ENCODE measurements at places on chromosomes 16 and 17.

GRCh38 chr16:75317532-75317931, 66.1 kb upstream of the BCAR1 start:
- no peak for DNase-seq

- DNase-seq: no peak
These were observed 8.7 kb downstream of the DLX4 start for GRCh38 chr17:49977463-49978389.

GRCh38 chr16:228151-228851, 948 bp downstream of the LUC7L start:
- DNase-seq: no peak

- DNase-seq: no peak
These were observed 42.2 kb downstream of the PAFAH1B1 start for GRCh38 chr17:2635675-2636074.

DNA sequence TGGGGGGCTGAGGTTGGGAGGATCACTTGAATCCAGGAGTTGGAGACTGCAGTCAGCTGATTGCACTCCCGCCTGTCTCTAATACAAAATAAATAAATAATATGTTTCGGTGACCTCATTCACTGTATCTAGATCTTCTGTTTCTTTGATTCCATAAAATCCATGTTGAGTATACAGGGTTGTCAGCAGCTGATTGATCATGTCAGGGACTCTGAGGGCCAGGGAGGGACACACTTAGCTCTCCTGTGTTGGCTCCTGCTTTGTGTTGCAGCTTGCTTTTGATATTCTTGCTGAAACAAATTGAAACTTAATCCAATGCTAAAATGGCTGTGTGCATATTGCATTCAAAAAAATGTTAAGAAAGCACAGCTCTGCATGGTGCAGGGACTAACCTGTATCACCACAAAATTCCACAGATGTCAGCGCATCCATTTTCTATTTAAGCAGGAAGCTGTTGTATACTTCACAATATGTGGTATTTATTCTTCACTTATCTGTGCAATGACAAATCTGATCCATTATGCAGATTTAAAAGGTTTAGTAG, 454.5 kb downstream of the CDH11 start:
- DNase-seq: no peak

GRCh38 chr17:15350777-15351477, 9.5 kb upstream of the TEKT3 start:
- DNase-seq: no peak

DNA sequence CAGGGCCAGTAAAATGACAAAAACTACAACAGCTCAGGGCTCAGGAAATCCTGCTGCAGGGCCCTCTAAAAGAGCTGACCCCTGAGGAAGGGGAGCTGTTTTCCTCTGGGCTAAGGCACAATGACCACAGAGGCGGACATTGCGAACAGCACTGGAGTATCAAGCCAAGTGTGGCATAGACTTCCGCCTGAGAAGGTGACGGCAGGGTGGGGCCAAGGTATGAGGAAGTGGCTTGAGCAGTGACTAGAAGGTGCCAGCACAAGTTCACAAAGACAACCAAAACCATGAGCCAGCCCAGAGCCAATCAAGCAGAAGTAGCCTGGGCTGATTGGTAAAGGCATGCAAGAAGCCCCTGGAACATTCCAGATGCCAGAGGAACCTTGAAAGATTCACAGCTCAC, 13.9 kb downstream of the ERN2 start:
- no peak for DNase-seq

GRCh38 chr17:78041386-78042179, 83.1 kb downstream of the TNRC6C start:
- DNase-seq: no peak

- no peak for DNase-seq
These were observed 14.5 kb downstream of the TEX14 start for GRCh38 chr17:58677194-58677880.

- DNase-seq: no peak
These were observed 706 bp downstream of the HLF start for GRCh38 chr17:55265311-55266021.

GRCh38 chr17:36496018-36496789, 9.7 kb downstream of the ZNHIT3 start:
- peak; percentile 68 for DNase-seq

- DNase-seq: peak; percentile 69
These were observed 101.1 kb downstream of the MSI2 start for GRCh38 chr17:57357392-57357784.

DNA sequence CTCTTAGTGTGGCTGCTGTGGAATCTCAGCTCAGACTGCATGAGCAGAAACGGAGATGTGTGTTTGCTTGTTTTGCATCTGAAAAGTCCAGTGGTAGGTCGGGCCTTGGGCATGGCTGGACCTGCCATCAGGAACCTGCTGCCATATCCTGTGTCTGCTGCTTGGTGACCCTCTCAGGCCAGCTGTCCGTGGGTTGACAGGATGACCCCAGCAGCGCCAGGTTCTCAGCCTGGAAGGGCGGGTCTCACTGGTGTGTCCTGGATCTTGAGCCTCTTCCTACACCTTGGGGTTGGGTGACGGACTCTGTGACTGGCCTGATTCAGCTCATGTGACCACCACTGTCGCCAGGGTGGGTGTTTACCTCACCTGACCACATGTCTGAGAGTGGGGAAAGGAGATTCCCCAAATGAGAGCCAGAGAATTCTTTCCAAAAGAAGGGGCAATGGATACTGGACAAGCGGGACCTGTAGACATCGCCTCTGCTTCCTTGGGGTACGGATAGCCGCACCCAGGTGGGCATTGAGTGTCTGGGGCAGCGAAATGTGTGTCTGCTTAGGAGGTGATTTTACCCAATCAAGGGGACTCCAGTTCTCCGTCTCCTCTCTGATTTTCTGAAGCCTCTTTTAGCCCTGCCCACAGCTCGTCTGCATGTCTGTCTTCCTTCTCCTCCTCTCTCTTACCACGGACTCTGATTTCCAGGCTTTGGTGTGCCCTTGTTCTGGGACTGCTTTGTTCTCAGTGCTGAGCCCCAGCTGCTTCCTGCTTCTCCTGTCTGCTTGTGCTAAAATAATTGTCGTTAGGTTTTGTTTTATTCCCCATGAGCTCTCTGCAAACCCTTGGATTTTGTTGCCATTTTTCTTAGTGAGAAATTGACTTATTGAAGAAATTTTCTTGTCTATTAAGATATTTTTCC, 399.7 kb downstream of the CPPED1 start:
- DNase-seq: peak; percentile 19

- no peak for DNase-seq
These were observed 280.1 kb upstream of the MON1B start for GRCh38 chr16:76910931-76911330.

DNA sequence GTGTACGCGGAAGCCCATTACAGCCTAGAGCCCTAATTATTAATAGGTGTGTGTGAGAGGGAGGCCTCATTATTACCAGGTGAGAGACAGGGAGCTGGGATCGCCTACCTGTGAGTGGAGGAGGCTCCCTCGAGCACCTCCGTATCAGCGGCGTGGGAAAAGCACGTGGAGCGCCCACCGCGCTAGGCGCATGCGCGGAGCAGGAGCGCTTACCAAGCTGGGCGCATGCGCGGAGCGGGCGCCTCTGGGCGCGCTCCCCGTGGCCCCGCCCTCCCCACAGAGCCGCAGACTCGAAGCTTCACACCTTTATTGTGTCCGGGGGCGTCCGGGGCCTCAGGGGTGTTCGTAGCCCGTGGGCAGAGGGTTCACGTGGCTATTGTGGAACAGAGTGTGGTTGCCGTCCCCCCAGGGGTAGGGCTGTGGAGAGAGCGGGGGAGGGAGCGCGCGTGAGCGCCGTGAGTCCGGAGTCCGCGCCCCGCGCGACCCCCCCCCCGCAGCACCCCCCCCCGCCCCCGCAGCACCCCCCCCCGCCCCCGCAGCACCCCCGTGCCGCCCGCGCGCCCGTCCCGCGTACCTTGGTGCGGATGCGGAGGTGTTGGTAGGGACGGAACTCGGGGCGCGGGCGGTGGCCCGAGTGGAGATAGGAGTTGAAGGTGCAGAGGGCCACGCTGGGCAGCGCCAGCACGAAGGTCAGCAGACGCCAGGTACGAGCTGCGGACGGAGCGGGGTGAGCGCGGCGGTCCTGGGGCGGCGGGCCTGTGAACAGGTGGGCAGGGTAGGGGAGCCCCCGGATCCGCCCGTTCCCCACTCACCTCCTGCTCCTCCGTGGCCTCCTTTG, 500 bp downstream of the COX6A2 start:
- peak; percentile 62 for DNase-seq

- DNase-seq: no peak
These were observed 20.0 kb downstream of the ATP6V0D1 start for GRCh38 chr16:67460961-67461360.

DNA sequence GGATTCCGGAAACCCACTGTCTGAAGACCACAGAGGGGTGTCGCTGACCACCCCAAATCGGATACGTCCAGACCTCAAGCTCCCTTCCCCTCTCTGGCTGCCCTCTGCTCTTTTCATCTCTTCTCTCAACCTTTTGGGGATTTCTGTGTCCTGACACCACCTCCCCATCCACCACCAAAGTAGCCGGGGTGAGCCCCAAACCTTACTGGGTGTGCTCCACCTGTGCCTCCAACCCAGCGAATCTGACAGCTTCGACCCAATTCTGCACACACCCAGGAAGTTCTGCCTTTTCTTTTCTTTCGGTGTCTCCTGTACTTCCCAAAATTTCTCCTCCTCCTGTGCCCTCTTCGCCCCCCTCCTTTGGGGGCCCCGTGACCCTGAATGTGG, 534 bp downstream of the KCTD11 start:
- no peak for DNase-seq

- DNase-seq: no peak
These were observed 16.5 kb upstream of the MEAK7 start for GRCh38 chr16:84520725-84521496.

DNA sequence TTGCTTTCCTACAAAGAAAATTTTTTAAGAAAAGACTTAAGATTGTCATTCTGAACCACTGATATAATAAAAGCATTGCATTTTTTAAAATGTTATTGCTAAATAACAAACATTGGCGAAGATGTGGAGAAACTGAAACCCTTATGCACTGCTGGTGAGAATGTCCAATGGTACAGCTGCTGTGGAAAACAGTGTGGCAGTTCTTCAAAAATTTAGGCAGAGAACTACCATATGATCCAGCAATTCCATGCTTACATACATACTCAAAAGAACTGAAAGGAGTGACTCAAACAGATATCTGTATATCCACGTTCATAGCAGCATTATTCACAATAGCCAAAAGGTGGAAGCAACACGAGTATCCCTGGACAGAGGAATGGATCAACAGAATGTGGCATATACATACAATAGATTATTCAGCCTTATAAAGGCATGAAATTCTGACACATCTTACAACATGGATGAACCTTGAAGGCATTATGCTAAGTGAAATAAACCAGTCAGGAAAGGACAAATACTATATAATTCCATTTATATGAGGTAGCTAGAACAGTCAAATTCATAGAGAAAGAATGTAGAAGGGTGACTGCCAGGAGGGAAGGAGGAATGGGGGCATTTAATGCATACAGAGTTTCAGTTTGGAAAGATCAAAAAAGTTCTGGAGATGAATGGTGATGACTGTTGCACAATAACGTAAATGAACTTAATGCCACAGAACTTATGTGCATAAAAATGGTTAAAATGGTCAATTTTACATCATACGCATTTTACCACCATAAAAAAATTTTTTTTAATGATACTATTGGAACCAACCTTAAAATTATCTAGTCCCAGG, 92.1 kb downstream of the CACNG1 start:
- DNase-seq: no peak

DNA sequence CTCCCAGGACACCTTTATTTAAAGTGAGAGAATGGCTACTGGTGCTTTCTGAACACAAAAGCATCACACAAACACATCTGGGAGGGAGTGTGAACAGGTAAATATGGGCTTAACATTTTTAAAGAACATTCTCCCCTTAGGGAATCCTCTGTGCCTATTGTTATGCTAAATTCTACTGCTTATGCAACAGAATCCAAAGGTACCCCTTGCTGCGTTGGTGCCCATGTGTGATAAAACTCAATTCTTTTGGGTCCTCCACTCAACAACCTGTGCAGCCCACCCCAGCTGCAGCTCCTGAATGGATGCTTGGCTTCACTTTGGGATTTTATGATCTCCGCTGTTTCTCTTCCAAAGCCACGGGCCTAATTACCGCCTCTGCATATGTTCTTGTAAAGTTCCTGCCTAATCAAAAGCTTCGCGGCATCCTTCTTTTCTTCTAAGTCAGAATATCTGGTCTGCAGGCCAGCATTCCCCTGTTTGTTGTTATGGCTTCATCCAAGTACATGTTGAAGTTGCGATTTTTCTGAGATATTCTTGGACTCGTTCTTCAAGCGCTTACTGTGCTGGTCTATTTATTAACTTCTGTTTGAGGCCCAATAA, 23.9 kb downstream of the RHBDL3 start:
- no peak for DNase-seq

DNA sequence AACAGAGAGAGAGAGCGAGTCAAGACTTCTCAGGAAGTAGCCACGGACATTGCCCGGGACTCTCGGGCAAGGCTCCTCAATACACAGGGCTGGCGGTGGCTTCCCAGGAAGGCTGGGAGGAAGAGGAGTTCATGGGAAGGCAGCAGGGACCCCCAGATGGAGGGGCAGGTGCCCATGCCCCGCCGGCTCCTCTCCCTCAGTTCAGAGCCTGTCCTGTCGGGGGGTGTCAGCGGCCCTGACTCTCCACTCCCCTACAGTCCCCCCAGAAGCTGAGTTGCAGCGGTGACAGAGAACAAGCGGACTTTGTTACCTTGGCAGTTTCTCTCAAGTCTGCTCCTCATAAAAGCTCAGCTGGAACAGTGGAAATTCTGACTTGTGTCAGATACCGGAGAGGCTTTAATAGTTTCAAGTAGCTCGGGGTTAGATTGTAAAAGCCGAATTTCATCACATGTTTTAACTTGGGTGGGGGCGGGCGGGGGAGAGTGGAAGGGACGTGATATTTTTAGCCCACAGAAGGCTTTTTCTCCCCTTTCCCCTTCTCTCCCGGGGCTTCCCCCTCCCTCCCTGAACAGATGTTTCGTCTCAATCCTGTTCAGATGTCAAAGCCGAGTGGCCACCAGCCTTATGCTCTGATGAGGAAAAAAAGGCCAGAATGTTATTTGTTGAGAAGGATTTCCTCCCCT, 65.2 kb downstream of the NKD1 start:
- no peak for DNase-seq

DNA sequence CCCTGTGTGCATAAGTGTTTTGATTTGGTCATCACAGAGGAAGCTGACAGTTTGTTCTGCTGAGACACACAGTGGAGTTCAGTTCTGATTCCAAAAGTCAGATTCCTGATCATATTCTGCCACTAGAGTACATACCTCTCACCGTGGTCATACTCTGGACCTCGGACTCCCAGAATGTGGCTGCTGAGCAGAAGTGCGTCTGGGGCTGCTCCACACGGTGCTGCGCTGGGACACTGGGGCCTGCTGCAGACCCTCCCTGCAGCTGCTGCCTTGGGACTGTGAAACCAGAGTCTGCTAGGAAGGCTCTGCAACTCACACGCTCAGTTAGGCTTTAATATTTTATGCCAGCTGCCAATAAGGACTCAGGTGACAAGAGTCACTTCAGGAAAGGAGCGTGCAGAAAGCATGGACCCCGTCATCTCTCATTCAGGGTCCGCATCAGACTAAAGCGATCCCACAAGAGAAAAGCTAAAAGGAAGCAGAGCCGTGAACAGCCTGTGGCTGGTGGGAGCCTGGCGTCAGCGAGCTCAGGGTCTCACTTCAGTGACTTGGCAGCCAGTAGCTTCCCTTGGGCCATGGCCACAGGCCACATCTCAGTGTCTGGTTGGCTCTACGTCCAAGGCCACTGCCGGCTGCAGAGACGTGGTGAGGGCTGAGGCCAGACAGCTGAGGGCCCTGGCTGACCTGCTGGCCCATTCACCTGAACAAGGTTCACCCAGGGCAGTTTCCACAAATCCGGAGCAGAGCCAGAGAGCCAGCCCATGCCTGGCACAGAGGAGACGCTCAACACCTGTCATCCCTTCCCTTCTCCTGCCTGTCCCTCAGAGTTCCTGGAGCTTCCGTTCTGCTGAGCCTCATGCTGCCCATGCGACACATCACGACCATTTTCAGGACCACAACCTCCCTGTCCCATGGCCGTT, 24.7 kb upstream of the KIFC3 start:
- DNase-seq: no peak

Data from Ammon's horn (tissue), 1 donor.